Activated CD4-positive, alpha-beta T cell treated with anti-CD3 and anti-CD28 coated beads, Interleukin-2, amount 10 ng/mL, durations not matched to agents 24 days and 14 days (primary cell): ENCODE measurements at places on chromosomes 6 and 20. TPM values are rescaled to one million over a fixed set of nuclear protein-coding genes. Genes with fewer than 3 reads are reported as not detected.
A peak's percentile ranks its signal among the peaks of the same experiment; 100 is the strongest.

The INSM1 gene
- 46.7 and 48.8 TPM in 2 replicates for total RNA-seq

The TRIM40 gene
- not detected in 2 replicates for total RNA-seq

The OR2H1 gene
- not detected in 2 replicates for total RNA-seq

The IL17A gene
- total RNA-seq = not detected in 2 replicates

The CENPB gene
- total RNA-seq = 72.8 and 74.4 TPM in 2 replicates

The GRIK2 gene
- not detected in 2 replicates for total RNA-seq

The RALGAPB gene
- total RNA-seq = 28.3 and 29.8 TPM in 2 replicates

The MCHR2 gene
- total RNA-seq = not detected in 2 replicates

DNA sequence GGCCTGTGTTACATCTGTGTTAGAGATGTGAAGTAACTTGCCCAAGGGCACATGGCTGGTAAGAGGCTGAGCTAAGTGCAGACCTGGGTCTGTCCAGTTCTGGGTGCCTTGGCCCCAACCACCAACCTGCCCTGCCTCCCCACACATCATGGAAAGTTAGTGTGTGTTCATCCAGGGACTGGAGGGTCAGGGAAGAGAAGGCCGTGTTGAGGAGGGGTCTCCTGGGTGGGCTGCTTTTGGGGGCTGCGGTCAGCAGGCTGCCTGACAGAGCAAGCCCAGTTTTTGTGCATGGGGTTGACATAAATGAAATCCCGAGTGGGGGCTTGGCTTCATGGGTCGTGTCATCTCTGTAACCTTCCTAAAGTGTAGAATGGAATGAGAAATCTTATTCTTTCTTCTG lies 10.9 kb downstream of the PYGB start:
- peaks cover 16% of the 10 kb centered on the region for H3K4me1 ChIP-seq
- no peaks in the 10 kb centered on the region for H3K27me3 ChIP-seq
- no peak overlapping the region for H3K27ac ChIP-seq
- DNase-seq = no peak
- H3K36me3 ChIP-seq = peaks cover 38% of the 10 kb centered on the region

- DNase-seq = peak; percentile 49
- H3K4me1 ChIP-seq = no peaks in the 10 kb centered on the region
- no peak overlapping the region for H3K27ac ChIP-seq
- no peak overlapping the region for H3K4me3 ChIP-seq
- H3K36me3 ChIP-seq = no peaks in the 10 kb centered on the region
Measured at GRCh38 chr20:58719258-58719657, 26.7 kb downstream of the NPEPL1 start.

DNA sequence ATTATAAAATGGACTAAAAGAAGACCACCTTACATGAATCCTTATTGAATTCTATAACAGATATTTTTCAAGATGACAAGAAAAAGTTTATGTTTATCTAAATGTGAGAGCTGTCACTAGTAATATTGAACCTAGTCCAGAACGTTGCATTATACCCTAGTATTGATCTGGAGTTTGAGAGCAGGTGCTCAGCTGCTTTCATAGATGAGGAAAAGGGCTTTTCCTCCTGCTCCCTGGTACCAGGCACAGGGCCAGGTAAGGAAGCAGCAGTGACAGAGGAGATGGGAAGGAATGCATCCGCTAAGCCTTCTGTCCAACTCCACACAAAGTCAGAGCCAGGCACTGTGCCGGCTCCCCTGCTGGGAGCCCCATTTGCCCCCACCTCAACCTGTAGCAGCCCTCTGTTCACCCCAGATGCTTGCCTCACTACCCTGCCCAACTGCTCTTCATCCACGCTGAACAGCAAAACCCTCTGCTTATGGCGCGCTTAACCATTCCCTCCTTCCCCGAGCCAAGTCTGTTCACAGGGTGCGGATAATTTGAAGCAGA lies 393.1 kb downstream of the FRK start:
- no peak for DNase-seq
- H3K27ac ChIP-seq = no peak overlapping the region
- no peaks in the 10 kb centered on the region for H3K36me3 ChIP-seq
- H3K4me1 ChIP-seq = no peaks in the 10 kb centered on the region
- H3K4me3 ChIP-seq = no peak overlapping the region
- no peaks in the 10 kb centered on the region for H3K27me3 ChIP-seq

DNA sequence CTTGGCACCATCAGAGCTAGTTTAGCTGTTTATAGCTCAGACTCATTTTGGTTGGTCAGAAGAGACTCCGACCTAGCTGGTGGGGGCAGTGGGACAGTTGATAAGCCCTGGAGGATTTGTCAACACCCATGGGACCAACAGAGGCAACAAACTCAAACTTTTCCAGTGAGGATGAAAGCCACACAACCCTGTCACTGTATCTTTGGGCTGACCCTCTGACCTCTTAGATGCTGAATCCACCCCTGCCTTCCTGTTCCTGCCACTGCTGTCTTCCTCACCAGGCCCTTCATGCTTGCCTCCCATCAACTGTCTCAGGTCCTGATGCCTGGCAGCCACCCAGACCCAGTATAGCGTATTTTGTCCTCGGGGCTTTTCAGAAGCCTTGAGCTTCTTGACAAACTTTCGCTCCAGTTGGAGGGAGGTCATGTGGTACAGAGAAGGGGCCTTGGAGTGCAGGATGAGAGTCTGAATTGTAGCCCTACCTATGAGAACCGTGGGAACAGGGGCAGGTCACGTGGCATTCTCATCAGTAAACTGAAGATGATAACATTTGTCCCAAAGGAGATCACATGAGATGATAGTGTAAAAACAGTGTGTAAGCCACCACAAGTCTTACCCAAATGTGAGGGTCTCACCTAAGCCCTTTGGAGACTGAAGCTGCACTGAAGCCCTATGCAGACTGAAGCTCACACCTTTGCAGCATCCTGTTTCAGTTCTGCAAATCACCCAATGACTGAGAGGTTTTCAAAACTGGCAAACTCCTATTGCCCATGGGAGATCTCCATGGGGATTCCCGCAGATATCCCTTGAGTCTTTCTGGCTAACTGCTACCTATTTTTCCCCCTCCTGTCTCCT lies 72.0 kb upstream of the F13A1 start:
- H3K27me3 ChIP-seq = peaks cover 13% of the 10 kb centered on the region
- H3K4me1 ChIP-seq = no peaks in the 10 kb centered on the region
- DNase-seq = no peak
- H3K27ac ChIP-seq = no peak overlapping the region
- H3K36me3 ChIP-seq = no peaks in the 10 kb centered on the region

- H3K4me3 ChIP-seq = no peak overlapping the region
- DNase-seq = no peak
- H3K27ac ChIP-seq = no peak overlapping the region
- no peaks in the 10 kb centered on the region for H3K36me3 ChIP-seq
- no peaks in the 10 kb centered on the region for H3K27me3 ChIP-seq
Measured at GRCh38 chr6:111176038-111176759, 88.9 kb downstream of the SLC16A10 start.

GRCh38 chr6:133956416-133957049 lies 3.5 kb downstream of the TBPL1 start:
- peaks cover 38% of the 10 kb centered on the region for H3K4me1 ChIP-seq
- H3K4me3 ChIP-seq = peak overlapping the region; percentile 20
- no peak overlapping the region for H3K27ac ChIP-seq

GRCh38 chr6:15658181-15658744 lies 4.6 kb downstream of the DTNBP1 start:
- peaks cover 28% of the 10 kb centered on the region for H3K4me1 ChIP-seq
- H3K4me3 ChIP-seq = no peak overlapping the region
- H3K27me3 ChIP-seq = no peaks in the 10 kb centered on the region
- no peak overlapping the region for H3K27ac ChIP-seq
- no peak for DNase-seq

DNA sequence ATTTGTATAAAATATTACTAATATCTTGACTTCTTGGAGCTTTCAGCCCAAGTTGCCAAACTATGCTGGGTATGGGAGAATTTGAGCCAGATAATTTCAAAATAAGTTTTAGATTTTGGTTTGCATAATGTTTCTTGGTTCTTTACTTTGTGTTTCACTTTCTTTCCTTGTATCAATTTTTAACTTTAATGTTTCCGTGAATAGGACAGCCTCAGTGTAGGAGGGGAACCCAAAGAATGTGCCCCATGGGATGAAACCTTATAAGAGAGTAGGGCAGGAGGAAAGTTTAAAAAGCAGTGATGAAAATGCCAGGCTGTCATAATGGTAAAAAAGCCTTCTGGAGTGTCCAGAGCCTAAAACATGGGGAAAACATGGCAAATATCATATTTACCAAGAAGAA lies 252.4 kb upstream of the IRAK1BP1 start:
- no peaks in the 10 kb centered on the region for H3K36me3 ChIP-seq
- H3K27me3 ChIP-seq = no peaks in the 10 kb centered on the region
- H3K4me3 ChIP-seq = no peak overlapping the region
- no peaks in the 10 kb centered on the region for H3K4me1 ChIP-seq
- no peak overlapping the region for H3K27ac ChIP-seq
- no peak for DNase-seq

- no peak overlapping the region for H3K27ac ChIP-seq
- no peak overlapping the region for H3K4me3 ChIP-seq
- no peaks in the 10 kb centered on the region for H3K4me1 ChIP-seq
- no peaks in the 10 kb centered on the region for H3K36me3 ChIP-seq
- no peak for DNase-seq
Measured at GRCh38 chr6:53752856-53753255, 41.9 kb upstream of the LRRC1 start.

DNA sequence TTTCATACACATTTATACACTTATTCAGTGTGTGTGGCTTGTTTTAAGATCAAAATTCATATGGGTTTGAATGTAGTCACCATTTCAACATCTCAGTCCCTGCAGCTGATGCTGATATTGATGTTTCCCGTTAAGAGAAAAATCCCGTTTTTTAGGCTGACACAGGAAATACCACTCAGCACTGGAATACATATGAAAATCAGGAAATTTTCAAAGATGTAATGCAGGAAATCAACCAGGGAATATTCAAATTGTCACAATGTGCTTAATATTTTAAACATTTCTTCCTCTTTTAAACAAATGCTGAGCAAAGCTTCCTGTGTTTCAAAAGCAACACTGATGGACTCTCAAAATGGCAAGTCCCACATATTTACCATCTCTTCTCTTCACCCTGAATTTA lies 94.5 kb upstream of the MARCKS start:
- no peak for DNase-seq
- no peak overlapping the region for H3K4me3 ChIP-seq
- no peaks in the 10 kb centered on the region for H3K36me3 ChIP-seq
- no peak overlapping the region for H3K27ac ChIP-seq

- no peak overlapping the region for H3K4me3 ChIP-seq
- H3K4me1 ChIP-seq = peaks cover 13% of the 10 kb centered on the region
- no peak for DNase-seq
- H3K27me3 ChIP-seq = peaks cover 12% of the 10 kb centered on the region
Measured at GRCh38 chr6:27771235-27771634, 141.0 kb downstream of the OR2B2 start.

DNA sequence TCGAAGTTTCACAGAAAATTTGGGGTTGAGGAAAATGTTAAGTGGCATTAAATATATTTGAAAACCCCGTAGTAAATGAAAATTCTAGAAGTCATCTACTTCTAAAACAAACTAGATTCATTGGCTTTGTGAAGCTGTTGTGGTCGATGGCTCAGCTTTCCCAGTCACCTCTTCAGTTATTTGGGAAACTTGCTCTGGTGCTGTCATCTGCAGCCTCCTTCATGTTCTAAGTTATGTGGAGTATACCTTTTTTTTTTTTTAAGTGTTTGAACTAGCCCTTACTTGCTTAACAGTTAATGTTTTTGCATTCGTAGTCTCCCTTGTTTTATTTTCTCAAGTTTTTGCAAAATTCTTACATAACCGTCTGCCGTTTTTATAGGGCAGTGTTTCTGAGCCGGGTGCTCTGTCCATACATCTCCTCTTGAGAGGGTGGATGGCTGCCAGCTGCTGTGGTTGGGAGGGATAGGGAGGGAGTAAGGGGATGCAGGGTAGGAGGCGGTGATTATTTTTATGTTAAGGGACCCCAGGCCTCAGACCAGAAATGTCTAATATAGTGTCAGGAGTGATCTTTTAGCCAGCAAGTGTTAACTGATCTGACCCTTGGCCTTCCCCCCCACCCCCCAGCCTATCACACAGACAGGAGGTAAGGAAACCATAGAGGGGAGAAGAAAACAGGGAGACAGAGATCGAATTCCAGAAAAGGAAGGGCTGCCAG lies 7.1 kb downstream of the RREB1 start:
- no peak for DNase-seq
- peaks cover 2% of the 10 kb centered on the region for H3K27me3 ChIP-seq
- peaks cover 5% of the 10 kb centered on the region for H3K36me3 ChIP-seq
- H3K4me1 ChIP-seq = peaks cover 51% of the 10 kb centered on the region
- H3K27ac ChIP-seq = no peak overlapping the region
- H3K4me3 ChIP-seq = no peak overlapping the region

GRCh38 chr20:59030911-59031563 lies 1.1 kb downstream of the ATP5F1E start:
- H3K4me1 ChIP-seq = peaks cover 60% of the 10 kb centered on the region
- peak overlapping the region; percentile 95 for H3K4me3 ChIP-seq
- peaks cover 69% of the 10 kb centered on the region for H3K36me3 ChIP-seq
- peak; percentile 68 for DNase-seq
- no peaks in the 10 kb centered on the region for H3K27me3 ChIP-seq

DNA sequence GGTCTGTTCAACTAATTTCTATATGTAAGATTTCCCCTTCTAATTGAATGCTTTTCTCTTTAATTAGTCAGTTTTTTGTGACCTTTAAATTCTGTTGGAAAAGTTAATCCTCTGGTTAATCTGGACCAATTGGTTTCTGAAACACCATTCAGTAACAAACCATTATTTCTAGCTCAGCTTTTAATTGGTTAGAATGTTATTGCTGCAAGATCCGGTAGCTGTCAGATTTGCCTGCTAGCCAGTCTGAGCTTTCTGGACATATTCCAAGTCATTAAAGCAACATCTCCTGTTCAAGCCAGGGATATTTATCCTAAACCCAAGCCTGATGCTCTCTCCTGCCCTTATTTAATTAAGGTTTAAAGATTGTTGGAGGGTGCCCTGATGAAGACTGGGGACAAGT lies 55.1 kb upstream of the FBXL4 start:
- H3K4me3 ChIP-seq = no peak overlapping the region
- H3K27me3 ChIP-seq = peaks cover 3% of the 10 kb centered on the region
- H3K4me1 ChIP-seq = no peaks in the 10 kb centered on the region
- no peaks in the 10 kb centered on the region for H3K36me3 ChIP-seq
- H3K27ac ChIP-seq = no peak overlapping the region
- DNase-seq = no peak

DNA sequence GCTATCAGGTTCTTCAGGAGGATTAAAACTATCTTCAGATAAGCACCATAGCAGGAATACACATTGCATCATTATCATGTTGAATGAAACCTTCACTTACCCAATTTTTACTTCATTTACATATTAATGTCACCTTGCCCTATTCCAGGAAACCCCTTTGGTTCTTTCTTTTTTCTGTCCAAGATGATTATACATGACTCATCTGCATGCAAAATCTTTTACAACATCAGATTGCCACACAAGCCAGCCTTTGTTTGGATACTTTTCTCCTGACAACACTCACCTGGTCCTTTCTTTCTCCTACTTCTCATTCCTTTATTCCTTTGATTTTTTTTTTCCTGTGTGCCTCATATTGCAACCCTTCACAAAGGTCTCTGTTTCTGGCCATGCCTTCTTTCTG lies 200.5 kb upstream of the POU3F2 start:
- no peaks in the 10 kb centered on the region for H3K27me3 ChIP-seq
- DNase-seq = no peak
- no peaks in the 10 kb centered on the region for H3K36me3 ChIP-seq
- no peak overlapping the region for H3K4me3 ChIP-seq
- no peak overlapping the region for H3K27ac ChIP-seq
- H3K4me1 ChIP-seq = no peaks in the 10 kb centered on the region

- no peak overlapping the region for H3K27ac ChIP-seq
- peaks cover 2% of the 10 kb centered on the region for H3K4me1 ChIP-seq
- no peak overlapping the region for H3K4me3 ChIP-seq
- no peak for DNase-seq
- no peaks in the 10 kb centered on the region for H3K36me3 ChIP-seq
Measured at GRCh38 chr6:35185971-35186370, 27.8 kb upstream of the SCUBE3 start.

- peaks cover 4% of the 10 kb centered on the region for H3K4me1 ChIP-seq
- no peak overlapping the region for H3K4me3 ChIP-seq
- H3K36me3 ChIP-seq = peaks cover 15% of the 10 kb centered on the region
- H3K27me3 ChIP-seq = no peaks in the 10 kb centered on the region
- H3K27ac ChIP-seq = no peak overlapping the region
Measured at GRCh38 chr6:135362124-135362523, 135.4 kb downstream of the AHI1 start.
